Stimulated activated CD4-positive, alpha-beta T cell treated with anti-CD3 and anti-CD28 coated beads, Interleukin-15, amount 100 ng/mL, for 1 hour (primary cell): ENCODE measurements at places on chromosomes 1 and 21.

DNA sequence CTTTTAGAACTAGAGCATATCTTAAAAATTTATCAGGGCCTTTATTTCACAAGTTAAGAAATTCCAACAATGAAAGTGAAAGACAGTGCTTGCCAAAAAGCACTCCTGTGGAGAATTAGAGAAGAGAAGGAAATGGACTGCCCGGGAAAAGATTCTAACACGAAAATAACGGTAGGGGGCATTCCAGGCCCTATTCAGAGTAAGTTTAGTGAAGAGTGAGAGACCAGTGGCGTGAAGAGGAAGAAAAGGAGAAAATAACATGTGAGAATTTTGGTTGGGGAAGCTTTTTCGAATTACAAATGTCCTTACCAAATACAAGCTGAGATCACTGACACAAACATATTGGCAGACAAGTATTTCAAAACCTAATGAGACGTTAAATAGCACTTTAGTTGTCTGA lies 38.4 kb upstream of the RBM34 start:
- DNase-seq = no peak

DNA sequence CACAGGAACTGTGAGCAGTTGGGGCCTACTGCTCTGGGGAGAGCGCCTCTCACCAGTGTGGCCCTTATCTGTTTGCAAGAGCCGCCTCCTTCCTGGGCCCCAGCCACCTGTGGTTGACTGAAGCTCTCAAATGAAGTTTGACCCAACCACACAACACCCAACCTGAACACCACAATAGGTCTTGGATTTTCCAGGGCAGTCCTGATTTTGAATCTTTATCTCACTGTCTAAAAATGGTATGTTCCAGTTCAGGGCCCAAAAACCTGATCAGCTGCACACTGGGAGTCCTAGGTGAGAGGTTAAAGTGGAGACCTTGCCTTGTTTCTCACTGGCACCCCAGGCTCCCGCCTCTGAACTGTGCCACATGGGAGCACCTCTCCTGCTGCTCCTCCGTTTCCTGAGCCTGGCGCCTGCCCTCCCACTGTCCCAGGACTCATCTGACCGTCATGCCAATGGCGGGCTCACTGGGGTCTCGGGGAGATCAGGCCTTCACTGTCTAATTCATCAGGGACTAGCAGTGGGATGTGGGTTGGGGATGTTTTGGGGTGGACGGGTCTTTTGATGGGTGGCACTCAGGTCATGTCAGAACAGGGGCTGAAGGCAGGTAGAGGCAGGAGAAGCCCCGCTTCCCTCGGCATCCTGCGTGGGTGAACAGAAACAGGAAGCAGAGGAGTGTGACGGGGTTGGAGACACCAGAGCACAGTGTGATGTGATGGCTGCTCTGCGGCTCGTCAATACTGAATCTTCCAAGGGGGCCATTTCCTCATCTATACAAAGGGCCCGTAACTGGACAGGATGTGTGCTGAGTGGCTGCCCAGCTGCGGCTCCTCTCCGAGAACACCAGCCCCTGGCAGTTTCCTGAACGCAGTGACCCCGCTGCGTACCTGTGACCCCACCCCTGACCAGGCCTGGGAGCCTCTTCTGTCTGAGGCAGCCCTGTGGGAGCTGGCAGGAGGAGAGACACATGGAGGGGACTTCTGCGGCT lies 59.6 kb upstream of the ITPKB start:
- DNase-seq = peak; percentile 34

- no peak for DNase-seq
These were observed 33.4 kb downstream of the QSOX1 start for GRCh38 chr1:180188091-180188506.

- DNase-seq = peak; percentile 35
These were observed 5.3 kb downstream of the HES2 start for GRCh38 chr1:6414443-6414844.

DNA sequence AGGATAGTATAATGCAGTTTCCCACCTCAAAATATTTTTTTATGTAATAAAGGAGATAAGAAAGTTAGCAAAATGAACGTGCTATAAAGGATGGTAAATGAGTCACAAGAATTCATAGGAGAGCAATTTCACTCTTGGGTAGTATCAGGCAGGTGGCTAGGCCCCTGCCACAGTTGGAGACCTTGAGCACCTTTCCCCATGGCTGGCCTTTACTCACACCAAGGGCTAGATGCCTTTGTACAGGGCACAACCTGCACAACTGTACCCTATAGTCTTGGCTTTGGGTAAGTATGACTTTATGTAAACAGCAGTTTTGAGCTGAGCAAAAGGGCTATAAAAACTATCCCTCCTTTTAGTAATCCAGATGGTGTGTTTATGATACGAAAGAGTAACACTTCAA lies 85.1 kb downstream of the CTH start:
- DNase-seq = no peak

- no peak for DNase-seq
These were observed 3.4 kb upstream of the B3GALNT2 start for GRCh38 chr1:235507623-235508022.

GRCh38 chr1:51058858-51059257 lies 43.2 kb upstream of the C1orf185 start:
- no peak for DNase-seq

DNA sequence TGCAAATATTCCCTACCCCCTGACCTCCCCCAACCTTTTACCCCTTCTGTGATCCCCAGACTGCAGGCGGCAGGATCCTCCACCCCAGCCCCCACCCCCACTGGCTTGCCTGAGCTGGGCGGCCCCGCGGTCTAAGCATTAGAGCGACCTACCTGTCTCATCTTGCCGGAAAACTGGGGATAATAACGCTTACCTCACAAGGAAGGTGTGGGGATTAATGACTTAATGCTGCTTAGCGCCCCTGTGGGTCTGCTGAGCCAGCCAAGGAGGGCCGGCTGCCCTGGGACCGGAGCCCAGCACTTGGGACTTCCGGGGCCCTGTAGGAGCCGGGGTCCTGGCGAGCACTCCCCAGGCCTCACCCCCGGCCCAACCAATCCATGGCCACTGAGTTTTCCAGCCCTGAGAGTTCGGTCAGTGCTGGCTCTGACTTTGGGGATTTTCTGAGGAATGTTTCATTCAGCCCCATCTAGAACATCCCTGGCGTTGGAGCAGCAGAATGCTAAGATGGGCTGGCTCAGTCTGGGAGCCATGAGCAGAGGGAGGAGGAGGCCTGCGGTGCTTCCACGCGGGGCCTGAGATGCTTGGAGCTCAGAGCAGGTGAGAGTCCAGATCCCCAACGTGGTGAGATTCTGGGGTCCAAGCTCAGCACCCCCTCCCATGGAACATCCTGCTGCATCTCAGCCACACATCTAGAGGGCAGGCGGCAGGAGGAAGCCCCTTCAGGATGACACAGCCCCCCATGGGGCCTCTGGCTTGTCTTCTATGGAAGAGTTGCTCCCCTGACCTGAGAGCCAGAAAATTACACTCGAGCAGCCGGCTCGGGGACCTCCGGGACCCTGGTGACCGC lies 97.9 kb downstream of the RIPK4 start:
- no peak for DNase-seq

DNA sequence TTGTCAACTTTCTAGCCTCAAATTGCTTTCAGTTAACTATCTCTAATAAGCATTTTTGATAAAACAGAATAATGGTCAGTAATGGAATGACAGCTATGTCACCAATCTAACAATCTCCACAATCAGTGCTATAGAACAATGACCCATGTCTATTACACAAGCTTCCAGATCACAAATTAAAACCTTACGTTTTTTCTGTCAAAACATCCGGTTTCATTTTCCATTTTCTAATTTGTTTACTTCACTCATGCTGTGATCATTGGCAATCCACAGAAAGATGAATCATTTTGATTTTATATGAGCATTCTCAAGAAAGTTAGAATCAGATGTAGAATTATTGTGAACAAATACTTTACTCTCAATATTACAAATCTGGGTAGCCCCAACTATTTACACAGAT lies 80.3 kb downstream of the KCNT2 start:
- no peak for DNase-seq

- no peak for DNase-seq
These were observed 909.1 kb downstream of the NCAM2 start for GRCh38 chr21:21907271-21907670.

DNA sequence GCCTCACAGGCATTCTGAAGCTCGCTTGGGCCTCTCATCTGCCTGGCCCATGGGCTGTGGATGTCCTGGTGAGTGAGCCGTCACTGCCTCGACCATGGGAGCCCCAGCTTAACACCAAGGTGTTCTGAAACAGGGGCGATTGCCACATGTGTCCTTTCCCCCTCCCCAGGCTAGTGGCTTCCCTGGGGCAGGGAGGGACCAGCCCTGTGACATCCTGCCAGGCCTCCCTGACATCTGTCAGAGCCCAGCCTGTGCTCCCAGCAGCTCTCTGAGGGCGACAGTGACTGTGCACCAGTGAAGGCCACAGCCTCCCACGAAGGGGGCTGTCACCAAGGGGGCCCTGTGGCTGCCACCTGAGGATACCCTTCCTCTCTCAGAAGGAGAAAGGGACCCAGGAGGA lies 35.9 kb upstream of the CCDC27 start:
- no peak for DNase-seq

DNA sequence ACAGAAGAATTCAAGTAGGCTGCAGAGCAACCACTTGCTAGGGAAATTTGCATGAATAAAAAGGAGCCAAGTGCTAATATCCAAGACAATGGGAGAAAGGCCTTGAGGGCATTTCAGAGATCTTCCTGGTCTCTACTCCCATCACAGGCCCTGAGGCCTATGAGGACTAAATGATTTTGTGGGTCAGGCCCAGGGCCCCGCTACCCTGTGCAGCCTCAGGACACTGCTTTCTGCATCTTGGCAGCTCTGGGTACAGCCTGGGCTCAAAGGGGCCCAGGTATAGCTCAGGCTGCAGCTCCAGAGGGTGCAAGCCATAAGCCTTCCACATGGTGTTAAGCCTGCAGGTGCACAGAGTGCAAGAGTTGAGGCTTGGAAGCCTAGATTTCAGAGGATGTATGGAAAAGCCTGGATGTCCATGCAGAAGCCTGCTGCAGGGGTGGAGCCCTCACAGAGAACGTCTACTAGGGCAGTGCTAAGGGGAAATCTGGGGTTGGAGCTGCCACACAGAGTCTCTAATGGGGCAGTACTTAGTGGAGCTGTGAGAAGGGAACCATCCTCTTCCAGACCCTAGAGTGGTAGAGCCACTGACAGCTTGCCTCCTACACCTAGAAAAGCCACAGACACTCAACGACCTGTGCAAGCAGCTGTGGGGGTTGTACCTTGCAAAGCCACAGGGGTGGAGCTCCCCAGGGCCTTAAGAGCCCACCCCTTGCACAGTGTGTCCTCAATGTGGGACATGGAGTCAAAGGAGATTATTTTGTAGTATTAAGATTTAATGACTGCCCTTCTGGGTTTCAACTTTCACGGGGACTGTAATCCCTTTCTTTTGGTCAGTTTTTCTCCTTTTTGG lies 13.7 kb upstream of the ACTRT2 start:
- DNase-seq = no peak

DNA sequence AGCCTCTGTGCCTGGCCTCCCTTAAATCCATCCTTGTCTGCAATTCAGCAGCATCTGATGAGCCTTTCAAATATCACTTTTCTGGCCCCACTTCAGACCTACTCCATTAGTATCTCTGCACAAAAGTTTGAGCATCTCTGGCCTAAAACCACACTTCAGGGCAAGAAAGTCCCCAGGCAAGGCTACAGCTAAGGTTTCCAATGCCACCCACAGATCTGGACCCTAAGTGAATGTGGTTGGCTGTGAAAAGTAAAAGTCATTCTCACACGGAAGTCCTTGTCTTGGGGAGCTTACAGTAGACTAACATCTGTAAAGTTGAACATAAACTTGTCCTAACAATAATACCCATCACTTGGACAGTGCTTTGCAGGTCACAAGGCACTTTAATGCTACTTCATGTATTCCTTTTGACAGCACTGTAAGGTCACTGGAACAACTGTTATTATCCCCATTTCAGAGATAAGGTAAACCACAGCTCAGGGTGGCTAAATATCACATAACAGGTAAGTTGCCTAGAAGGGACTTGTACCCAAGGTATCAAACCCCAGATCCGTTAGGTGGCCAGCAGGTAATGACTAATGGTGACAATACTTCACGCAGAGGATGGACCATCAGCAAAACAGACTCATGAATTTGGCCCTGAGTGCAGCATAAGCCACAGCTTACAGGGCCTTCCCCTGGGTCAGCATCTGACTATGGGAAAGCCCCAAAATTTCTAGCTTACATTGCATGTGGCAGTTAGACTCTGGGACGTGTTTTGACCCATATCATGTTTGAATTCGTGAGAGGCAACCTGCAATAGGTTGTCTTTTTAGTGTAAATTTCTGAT lies 356.0 kb downstream of the HHAT start:
- no peak for DNase-seq

DNA sequence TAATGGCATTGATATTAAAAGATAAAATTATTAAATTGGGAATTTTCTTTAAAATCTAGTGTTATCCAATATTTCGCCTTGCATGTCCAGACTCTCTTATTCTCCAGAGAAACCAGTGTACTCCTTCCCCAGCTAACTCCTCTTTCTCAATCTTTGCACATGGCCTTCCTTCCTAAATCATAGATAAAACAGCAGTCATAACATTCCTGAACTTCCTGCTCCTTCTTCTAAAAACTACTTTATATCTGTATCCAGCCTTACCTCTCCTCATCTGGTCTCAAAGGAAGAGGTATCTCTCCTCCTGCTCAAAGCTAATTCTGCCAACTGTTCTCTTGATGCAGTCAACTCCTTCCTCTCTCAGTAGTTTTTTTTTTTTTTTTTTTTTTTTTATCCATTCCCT lies 39.5 kb upstream of the NEK7 start:
- no peak for DNase-seq
